ENCODE measurements at places on chromosomes 7 and 10.

GRCh38 chr7:77629797-77630196, 66.5 kb upstream of the RSBN1L start:
- DNase-seq: no peak

- DNase-seq: no peak
Observed at GRCh38 chr7:69859342-69859741, 261.1 kb downstream of the AUTS2 start.

DNA sequence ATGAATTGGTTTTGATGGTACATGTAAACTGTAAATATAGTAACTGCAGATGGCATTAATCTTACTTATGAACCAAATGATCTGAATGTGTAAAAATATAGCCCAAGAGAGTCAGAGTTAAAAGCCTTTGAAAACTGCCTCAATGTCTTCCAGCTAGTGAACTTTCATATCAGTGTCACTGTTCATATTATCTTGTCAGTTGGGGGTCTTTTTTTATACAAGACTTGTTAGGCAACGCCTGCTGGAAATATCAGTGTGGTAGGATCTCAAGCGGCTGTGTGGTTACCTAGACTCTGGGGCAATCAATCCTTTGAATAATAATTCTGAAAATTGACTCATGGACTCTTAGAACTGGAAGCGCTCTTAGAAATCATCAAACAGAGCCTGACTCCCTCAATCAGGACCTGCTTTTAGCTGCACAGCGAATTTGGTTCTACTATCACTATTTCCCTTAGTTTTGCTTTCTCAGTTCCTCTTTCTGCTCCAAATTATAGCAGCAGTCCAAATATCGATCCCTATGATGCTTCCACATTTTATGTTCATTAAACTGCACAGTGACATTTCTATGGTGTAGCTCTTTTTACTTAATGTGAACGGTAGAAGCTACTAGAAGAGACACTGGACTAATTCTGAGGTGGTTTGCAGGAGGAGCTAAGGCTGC, 100.1 kb upstream of the COL1A2 start:
- no peak for DNase-seq

- DNase-seq: no peak
Observed at GRCh38 chr7:128710481-128710880, 28.7 kb upstream of the CALU start.

- DNase-seq: no peak
Observed at GRCh38 chr7:132750096-132750495, 173.8 kb upstream of the PLXNA4 start.

DNA sequence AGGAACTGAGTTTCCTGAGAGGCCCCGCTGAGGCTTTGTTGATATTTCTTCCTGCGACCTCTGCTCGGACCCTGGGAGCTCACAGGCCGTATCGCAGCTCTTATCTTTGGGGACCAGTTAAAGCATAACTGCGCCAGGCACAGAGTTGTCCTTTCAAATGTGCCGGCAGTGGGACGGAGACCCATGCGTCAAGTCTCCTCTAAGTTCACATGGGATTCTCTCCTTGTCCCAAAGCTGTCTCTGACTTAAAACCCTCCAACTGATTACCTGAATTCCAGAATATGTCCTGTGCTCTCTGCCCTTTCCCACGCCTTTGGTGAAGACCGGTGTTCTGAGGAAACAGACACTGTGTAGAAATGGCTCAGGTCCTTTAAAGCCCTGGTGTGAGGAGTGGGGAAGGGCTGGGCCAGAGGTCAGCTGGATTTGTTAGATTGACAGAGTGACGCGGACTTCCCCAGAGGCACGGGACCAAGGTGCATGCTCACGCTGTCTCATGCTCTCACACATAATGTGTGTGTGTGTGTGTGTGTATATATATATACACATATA, 169.8 kb downstream of the EGFR start:
- no peak for DNase-seq

- DNase-seq: no peak
Observed at GRCh38 chr10:126170776-126171175, 217.5 kb downstream of the ADAM12 start.

DNA sequence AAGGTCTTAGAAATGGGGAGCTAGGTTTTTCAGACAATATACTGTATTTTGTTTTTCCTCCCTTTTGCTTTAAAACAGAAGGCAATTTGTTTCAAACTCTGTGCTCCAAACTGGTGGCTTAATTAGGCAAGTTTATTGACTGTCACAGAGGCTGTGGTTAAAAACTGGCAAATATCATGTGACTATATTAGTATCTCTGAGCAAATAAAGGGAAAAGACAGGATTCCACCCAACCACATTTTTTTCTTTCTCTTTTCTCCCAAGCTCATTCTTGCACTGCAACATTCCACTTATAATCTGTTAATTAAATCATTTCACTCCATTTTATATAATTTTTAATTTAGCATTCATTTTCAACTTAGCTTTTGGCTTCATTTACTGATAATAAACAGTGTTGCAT, 615.8 kb downstream of the AUTS2 start:
- DNase-seq: no peak

GRCh38 chr10:19570991-19571390, 245.2 kb upstream of the PLXDC2 start:
- DNase-seq: peak; percentile 27

- no peak for DNase-seq
Observed at GRCh38 chr10:8337332-8337651, 282.8 kb downstream of the GATA3 start.

- peak; percentile 56 for DNase-seq
Observed at GRCh38 chr7:88224601-88225275, 4.9 kb upstream of the SRI start.

- DNase-seq: peak; percentile 66
Observed at GRCh38 chr7:30974605-30975255, 11.0 kb downstream of the GHRHR start.

DNA sequence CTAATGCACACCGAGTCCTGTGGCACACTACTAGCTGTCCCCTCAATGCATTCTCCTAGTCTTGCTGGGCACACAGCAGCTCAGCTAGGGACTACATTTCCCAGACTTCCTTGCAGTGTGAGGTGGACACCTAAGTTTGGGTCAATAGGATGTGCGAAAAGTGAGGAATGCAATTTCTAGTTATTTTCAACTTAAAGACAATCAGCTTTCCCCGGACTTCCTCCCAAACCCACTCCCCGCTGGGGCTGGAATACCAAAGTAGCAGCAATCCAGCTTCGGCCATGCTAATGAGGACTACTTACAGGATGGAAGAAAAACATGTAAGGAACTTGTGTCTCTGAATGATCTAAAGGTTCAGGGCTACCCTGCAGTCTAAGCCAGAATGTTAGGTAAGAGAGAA, 286.4 kb upstream of the LRRN3 start:
- DNase-seq: no peak

DNA sequence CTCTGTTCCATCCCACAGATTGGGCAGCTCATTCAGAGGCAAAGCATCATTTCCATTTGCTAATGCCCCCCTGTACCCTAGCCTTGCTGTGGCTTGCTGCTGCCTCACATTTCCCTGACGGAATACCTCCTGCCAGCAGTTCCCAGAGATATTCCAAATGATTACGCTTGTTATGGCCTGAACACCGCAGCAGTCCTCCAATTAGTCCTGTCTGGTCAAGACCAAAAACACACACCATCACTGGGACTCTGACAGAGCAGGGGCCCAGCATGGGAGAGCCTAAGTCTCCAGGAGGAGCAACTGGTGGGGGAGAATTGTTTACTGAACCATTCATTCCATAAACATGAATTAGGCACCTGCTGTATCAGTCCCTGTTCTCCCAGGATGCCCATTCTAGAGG, 6.1 kb downstream of the OGDHL start:
- no peak for DNase-seq

- DNase-seq: no peak
Observed at GRCh38 chr10:1050554-1050953, 1.6 kb upstream of the IDI1 start.

GRCh38 chr7:18541181-18541870, 45.8 kb downstream of the HDAC9 start:
- no peak for DNase-seq

GRCh38 chr7:2517026-2517425, 2.5 kb upstream of the LFNG start:
- peak; percentile 95 for DNase-seq

DNA sequence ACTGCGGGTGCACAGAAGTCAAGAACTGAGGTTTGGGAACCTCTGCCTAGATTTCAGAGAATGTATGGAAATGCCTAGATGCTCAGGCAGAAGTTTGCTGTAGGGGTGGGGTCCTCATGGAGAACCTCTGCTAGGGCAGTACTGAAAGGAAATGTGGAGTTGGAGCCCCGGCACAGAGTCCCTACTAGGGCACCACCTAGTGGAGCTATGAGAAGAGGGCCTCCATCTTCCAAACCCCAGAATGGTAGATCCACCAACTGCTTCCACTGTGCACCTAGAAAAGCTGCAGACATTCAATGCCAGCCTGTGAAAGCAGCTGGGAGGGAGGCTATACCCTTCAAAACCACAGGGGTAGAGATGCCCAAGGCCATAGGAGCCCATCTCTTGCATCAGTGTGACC, 1336.0 kb upstream of the CELF2 start:
- no peak for DNase-seq

DNA sequence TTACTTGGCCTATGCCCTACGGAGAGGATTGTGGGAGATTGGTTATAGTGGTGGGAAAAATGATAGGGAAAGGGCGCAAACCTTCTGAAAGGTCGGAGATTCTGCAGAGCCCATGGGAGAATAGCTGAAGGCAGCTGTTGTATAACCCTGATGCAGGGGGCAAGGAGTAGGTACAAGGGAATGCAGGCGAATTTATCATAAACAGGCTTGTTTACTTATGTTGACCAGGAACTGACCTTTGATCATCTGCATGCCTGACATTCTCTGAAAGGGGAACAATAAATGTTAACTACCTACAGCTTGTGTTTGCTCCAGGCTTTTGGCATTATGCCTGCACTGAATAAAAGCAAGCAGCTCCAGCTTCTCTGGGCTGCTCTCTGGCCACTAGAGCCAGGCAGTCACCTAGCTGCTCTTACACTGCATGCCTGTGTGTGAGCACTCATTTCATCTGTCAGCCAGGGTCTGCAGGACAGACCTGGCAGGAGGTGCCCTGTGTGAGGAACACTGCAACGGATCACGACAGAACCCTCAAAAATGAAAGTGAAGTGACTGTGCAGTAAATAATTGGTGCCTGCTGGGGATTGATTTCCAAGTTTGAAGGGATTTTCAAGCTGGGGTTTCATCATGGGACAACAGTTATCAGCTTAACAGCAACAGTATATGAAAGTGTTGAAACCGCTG, 31.1 kb upstream of the ABCA13 start:
- peak; percentile 74 for DNase-seq

DNA sequence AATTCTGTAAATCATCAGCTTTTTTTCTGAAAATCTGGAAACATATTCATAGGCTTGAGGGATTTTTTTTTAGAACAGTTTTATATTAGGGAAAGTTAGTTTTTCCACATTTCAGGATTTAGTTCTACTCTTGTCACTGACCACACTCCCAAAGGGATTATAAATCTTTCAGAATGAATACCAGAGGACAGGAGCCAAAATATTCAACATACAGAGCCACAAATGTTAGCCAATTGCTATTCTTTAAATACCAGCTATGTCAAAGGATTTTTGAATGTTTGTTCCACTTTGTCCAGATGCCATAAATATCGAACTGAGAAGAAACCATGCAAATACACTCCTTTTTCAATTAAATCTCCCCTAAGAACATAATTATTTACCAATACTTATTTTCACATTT, 50.7 kb downstream of the ODAD2 start:
- DNase-seq: no peak

DNA sequence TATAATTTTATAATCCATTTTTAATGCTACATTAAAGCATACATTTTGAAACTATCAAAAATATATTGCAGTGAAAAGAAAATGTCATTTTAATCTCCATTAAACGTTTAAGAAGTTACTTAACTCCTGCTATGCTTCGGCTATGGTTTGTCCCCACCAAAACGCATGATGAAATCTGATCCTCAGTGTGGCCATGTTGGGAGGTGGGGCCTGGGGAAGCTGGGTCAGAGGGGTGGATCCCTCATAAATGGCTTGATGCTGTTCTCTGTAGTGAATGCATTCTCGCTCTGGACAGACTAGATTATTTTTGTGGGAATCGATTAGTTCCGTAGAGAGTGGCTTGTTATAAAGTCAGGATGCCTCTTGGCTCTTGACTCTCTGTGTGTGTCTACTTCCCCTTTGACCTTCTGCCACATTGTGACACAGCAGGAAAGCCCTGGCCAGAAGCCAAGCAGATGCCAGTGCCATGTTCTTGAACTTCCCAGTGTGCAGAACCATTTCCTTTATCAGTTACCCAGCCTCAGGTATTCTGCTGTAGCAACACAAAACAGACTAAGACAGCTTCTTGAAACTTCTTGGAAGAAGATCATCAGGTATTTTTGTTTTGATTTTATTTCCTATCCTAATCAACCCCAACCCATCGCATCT, 77.8 kb downstream of the TCERG1L start:
- DNase-seq: no peak

DNA sequence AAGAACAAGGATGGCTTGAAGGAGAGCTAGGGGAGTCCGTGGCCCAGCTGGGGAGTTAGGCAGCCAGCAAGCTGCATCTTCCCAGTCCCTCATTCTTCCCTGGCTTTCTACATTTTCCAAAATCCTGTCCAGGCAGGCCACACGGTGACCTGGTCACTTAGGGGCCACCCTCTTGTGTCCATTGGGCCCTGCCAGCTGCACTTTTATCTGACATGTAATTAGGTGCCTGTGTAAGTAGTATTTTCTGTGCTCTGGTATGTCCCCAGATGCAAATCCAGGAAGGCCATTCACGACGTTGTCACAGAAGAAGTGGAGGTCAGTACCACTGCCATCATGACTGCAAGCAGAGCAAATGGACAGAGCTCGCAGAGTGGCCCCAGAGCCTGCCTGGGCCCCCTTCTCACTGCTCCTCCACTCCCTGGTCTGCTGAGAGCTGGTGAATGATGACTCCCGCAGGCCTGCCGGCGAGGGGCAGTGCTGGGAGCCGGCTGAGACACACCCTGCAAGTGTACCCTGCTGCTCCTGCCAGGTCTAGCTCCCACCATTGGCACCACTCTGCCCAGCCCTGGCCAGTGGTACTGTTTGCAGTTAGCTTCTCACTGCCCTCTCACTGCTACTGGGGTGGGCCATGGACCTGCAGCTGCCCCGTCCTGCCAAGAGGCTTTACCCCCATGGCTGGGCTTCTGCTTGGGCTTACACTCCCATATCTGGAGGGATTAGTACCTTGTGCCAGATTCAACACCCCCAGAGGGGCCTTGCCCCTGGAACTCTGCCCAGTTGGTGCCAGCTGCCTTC, 98.2 kb downstream of the GLRX3 start:
- no peak for DNase-seq

- peak; percentile 76 for DNase-seq
Observed at GRCh38 chr7:16918288-16918895, 36.6 kb upstream of the AGR3 start.

- DNase-seq: no peak
Observed at GRCh38 chr10:17907641-17908040, 44.1 kb upstream of the SLC39A12 start.

GRCh38 chr7:1666823-1667565, 3.1 kb upstream of the ELFN1 start:
- DNase-seq: no peak

GRCh38 chr10:102812231-102812876, 24.9 kb downstream of the CYP17A1 start:
- no peak for DNase-seq

DNA sequence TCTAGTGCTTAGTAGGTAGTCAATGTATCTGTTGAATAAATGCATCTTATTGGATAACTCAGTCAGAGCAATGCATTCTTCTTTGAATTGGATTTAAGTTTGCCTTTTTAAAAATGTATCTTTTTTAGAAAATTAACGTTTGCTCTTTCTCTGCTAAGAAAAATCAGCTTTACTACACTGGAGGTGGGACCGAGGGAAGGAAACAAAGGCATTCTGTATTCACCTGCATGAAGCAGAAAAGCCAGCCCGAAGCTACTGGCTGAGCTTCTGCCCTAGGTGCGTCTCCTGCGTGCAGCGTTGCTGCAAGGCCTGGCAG, 22.2 kb upstream of the ITGB1 start:
- DNase-seq: no peak
